ENCODE measurements at places on chromosomes 16 and 17.

GRCh38 chr16:82651921-82652601, 25.3 kb downstream of the CDH13 start:
- no peak for DNase-seq

GRCh38 chr17:51091635-51092034, 29.0 kb downstream of the SPAG9 start:
- no peak for DNase-seq

DNA sequence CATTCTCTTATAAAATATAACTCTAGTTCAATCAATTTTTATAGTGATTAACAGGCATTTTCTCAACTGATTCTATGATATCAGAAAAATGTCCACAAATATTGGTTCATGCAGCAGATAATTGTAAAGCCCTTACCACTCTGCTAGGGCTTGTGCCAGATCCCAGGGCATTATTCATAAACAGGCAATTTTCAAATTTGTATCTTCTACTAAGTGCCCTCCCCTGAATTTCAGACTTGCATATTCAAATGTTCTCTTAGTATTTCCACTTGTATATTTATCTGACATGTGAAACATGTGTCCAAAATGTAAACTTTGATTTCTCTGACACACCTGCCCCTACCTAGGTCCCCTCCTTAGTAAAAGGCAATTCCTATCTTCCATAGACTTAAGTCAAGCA, 9.3 kb downstream of the CPHXL2 start:
- no peak for DNase-seq

DNA sequence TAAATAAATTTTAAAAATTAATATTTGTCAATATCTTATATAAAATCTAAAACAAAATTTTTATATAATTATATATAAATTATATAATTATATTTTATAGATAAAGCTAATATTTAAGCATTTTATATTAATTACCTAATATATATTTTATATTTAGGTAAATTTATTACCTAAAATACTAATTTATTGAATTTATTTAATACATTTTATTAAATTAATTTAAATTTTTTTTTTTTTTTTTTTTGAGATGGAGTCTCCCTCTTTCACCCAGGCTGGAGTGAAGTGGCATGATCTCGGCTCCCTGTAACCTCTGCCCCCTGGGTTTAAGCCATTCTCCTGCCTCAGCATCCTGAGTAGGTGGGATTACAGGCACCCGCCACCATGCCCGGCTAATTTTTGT, 22.4 kb downstream of the ATAD5 start:
- DNase-seq = no peak

DNA sequence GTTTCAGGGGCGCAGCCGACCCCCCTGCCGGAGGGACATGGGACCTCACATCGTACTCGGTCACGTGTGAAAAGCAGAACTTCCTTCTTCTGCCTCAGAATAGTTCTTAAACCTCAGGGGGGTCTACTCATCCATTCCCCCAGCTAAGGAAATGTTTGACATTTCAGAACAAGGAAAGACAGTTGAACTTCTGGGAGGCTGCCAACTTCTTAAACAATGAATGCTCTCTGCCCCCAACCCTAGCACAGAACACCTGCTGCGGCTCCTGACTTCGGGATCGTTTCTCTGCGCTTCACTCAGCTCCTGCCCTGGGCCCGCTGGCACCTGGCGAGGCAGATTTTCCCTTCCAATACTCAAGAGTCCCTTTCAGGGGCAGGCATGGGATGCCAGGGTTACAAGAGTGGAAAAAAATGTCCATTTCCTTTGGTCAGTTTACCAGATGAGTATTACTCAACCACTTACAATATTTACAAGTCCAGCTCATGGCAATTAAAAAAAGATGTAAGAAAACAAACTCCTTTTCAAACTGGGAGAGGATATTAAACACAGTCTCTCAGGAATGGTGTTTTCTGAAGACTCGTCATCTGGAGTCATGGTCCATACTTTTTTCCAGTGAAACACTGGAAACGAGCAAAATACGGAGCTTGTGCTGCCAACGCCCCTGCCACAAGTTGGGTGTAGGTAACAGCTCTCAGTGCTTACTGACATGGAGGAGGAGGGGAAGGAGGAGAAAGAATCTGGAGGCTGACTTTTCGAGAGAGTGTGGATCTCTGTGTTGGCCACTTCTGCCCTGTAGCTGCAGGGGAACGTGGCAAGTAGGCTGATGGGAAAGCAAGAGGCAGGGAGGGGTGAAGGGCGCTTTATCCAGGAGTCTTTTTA, 235.7 kb downstream of the NTN1 start:
- no peak for DNase-seq

- no peak for DNase-seq
Measured at GRCh38 chr17:37571674-37572073, 37.5 kb downstream of the SYNRG start.

Data from stimulated activated CD4-positive, alpha-beta T cell treated with anti-CD3 and anti-CD28 coated beads, Interleukin-15, amount 100 ng/mL, for 1 hour (primary cell).